ENCODE measurements at places on chromosomes 4 and X. TPM values are rescaled to one million over a fixed set of nuclear protein-coding genes. Genes with fewer than 3 reads are reported as not detected.
A peak's percentile ranks its signal among the peaks of the same experiment; 100 is the strongest.

DNA sequence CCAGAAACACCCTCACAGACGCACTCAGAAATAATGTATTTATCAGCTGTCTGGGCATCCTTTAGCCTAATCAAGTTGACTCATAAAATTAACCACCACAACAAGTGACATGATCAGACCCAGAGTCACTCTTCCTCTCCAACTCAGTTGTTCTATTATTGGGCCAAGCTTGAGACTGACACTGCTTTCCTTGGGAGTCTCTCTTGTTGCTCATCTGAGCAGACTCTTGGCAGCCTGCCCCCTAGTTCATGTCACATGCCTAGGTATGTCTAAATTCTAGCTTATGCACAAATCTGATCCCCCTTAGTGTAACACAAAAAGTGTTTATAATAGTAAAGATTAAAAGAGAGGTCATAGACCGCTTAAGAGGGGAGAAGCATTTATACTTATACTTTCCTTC lies 72.6 kb upstream of the ADAMTS3 start:
- DNase-seq = no peak

ADH7 gene
- not detected for polyA plus RNA-seq

DNA sequence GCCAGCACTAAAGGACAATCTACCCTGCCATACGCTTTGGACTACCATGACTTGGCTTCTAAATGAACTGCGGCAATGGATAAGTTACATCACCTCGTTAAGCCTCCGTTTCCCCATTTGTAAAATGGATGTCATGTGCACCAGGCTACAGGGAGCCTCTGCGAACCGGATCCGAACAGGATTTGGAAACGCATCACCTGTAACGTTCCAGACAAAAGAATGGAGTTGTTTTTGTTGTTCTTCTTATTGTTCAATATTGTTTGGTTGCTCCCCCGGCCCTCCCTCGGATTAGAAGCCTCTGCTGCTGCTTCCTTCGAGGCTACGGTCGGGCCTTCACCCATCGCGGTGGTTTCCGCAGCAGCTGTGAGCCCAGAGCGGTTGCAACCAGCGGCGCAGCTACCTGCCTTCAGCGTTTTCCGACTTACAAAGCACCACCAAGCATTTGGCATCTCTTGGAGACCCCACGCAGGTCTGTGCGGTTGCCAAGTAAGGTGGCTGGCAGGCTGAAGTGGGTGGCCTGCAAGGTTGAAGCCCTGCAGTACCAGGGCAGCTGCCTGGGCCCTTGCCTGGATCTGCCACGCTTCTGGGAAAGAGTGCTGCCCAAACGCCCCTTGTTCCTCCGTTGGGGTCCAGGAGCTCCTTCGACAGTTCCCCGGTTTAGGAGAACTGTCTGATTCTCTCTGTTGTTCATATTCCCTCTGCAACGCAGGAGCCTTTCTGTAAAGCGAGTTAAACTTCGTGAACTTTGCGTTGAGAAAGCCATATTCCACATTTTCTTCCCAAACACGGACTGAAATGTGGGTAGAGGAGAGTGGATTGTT lies 7.1 kb downstream of the NKX3-2 start:
- no peak for DNase-seq

MTCP1 gene
- 13.2 TPM for polyA plus RNA-seq

GRCh38 chr4:17701138-17701839 lies 80.1 kb downstream of the FAM184B start:
- DNase-seq = no peak

PCDH11X gene
- 1.5 TPM for polyA plus RNA-seq

SSX2 gene
- polyA plus RNA-seq = not detected

DNA sequence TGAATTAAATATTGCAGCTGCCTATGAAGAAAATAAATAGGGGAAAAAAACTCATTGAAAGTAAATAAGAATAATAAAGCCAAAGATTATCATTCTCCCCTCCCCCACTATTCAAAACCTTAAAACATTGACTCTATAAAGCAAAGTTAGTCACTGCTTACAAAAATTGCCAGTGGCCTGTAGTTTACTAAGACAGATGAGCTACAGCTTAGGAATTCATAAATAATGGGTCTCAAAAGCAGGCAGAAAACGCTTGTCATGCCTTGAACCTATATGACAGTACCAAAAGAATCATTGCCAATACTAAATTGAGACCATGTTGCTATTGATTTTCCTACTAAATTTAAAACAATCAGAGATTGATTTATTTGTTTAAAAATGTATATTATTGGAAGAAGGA lies 78.9 kb downstream of the SLC10A7 start:
- DNase-seq = no peak

TLR6 gene
- 0.56 TPM for polyA plus RNA-seq

DNA sequence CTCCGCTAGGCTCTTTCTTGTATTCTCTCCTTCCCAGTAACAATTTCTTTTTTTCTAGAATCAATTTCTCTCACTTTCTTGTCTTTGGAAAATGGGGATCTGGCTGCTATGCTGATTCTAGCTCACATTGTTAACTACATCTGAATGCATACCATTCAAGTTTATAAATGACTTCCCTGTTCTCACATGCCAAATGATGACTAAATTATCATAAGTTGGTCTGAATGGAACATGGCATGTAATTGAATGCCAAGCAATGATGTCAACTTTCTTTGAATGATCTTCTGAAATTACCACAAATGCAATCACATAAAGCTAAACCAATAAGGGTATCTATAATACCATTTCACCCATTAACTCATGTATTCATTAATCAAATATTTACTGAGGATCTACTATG lies 2.7 kb upstream of the ITM2A start:
- no peak for DNase-seq

GRCh38 chr4:136136601-136137000 lies 1395.7 kb downstream of the PCDH18 start:
- DNase-seq = no peak

STK32B gene
- polyA plus RNA-seq = 1.00 TPM

DNA sequence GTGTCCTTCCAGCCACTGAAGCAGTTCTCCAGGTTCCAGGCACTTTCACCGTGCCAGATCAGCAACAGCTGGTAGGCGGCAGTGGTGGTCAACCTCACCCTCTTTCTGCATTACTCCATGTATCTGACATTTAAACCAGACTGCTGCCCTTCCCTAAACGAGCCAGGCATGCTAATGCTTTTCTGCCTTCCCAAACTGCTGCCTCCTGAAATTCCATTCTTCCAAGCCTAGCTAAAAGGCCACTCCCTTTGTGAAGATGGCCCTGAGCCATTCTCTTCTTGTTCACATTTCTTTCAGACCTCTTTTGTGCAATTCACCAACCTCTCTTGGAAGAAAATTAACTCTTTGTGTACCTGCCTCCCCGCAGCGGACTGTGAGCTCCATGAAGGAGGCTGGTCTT lies 73.7 kb downstream of the CHST7 start:
- DNase-seq = no peak

- no peak for DNase-seq
Observed at GRCh38 chr4:85452058-85452731, 22.8 kb upstream of the ARHGAP24 start.

- peak; percentile 57 for DNase-seq
Observed at GRCh38 chrX:8191022-8191421, 20.0 kb upstream of the VCX2 start.

TEX11 gene
- not detected for polyA plus RNA-seq

SERPINA7 gene
- polyA plus RNA-seq = 47.5 TPM

- DNase-seq = no peak
Observed at GRCh38 chr4:57074744-57075143, 35.4 kb downstream of the IGFBP7 start.

All from hepatocyte (in vitro differentiated cells).